Bladder microvascular endothelial cell (primary cell): ENCODE measurements at places on chromosomes 5 and 9. TPM values are rescaled to one million over a fixed set of nuclear protein-coding genes. Genes with fewer than 3 reads are reported as not detected.

The WNT8A gene
- total RNA-seq: not detected in 2 replicates

The IFNA8 gene
- total RNA-seq: not detected in 2 replicates

The CLIC3 gene
- total RNA-seq: not detected in 2 replicates

The AK1 gene
- 30.6 and 54.9 TPM in 2 replicates for total RNA-seq

The SLC6A19 gene
- not detected in 2 replicates for total RNA-seq

The NME5 gene
- total RNA-seq: 0.65 and 1.7 TPM in 2 replicates

The UNC5A gene
- 0.97 and 3.3 TPM in 2 replicates for total RNA-seq

The ELL2 gene
- total RNA-seq: 8.1 and 13.3 TPM in 2 replicates

The GRIN1 gene
- under 0.01 and 0.06 TPM in 2 replicates for total RNA-seq

The NDFIP1 gene
- total RNA-seq: 32.6 and 32.9 TPM in 2 replicates

The OBP2B gene
- total RNA-seq: not detected in 2 replicates

The HAND1 gene
- not detected in 2 replicates for total RNA-seq

The SOX30 gene
- total RNA-seq: not detected in 2 replicates

The SDHA gene
- total RNA-seq: 130 and 180 TPM in 2 replicates

The C9orf72 gene
- 5.5 and 12.4 TPM in 2 replicates for total RNA-seq

The NOL6 gene
- 9.4 and 30.8 TPM in 2 replicates for total RNA-seq

The SPATA31C1 gene
- total RNA-seq: not detected in 2 replicates
